ENCODE measurements at places on chromosomes 4 and X.

- no peak for DNase-seq
Observed at GRCh38 chr4:74083546-74083945, 15.4 kb downstream of the CXCL2 start.

DNA sequence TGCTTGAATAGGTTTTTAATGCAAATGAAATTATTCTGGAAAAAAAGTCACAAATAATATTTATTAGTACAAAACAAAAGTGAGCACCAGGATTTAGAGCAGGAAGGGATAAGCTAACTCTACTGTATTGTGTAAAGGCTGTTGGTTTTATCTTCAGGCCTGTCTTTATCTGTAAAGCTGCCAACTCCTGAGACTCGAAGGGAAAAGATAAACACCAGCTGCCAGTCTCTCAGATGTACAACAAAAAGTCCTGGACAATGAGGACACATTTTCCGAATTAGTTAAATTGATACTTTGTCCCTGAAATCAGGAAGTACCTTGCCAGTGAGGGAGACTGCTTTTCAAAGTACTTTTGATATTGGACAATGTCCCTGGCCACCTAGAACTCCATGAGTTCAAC, 8.8 kb downstream of the DDX60 start:
- no peak for DNase-seq

DNA sequence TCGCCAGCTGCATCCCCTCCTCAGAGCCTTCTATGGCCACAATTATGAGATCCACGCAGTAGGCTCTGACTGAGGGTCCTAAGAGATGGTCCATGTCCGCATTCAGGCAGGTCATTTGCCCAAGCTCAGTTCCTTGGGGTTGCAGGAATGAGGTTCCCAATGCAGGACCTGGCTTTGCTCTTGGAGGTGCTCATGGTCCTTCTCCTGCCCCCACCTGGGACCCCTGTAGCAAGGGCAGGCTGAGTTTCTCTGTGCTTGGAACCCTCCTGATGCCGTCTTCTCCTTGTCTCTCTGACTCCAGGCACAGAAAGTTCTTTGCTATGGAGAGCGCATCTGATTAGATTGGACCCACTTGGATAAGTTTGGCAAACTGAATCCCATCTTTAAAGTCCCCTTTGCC, 16.5 kb upstream of the SHOX start:
- DNase-seq: no peak

GRCh38 chrX:130167040-130167439, 1.4 kb upstream of the AIFM1 start:
- no peak for DNase-seq

DNA sequence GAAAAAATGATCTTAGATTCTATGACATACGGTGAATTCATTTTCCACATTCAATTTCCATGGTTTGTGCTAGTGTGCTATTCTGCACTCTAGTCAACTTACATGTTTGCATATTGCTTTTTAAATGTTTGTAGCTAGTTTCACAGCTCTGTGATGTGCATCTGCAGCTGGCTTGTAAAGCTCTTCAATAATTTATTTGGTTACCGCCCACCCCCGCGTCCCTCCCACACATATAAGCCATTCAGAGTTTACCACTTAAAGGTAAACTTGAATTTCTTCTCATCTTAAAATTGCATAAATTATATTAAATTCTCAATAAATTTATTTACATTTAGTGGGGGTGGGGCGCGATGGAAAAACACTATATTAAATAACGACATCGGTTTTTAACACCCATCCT, 291 bp upstream of the NBDY start:
- DNase-seq: peak; percentile 63

DNA sequence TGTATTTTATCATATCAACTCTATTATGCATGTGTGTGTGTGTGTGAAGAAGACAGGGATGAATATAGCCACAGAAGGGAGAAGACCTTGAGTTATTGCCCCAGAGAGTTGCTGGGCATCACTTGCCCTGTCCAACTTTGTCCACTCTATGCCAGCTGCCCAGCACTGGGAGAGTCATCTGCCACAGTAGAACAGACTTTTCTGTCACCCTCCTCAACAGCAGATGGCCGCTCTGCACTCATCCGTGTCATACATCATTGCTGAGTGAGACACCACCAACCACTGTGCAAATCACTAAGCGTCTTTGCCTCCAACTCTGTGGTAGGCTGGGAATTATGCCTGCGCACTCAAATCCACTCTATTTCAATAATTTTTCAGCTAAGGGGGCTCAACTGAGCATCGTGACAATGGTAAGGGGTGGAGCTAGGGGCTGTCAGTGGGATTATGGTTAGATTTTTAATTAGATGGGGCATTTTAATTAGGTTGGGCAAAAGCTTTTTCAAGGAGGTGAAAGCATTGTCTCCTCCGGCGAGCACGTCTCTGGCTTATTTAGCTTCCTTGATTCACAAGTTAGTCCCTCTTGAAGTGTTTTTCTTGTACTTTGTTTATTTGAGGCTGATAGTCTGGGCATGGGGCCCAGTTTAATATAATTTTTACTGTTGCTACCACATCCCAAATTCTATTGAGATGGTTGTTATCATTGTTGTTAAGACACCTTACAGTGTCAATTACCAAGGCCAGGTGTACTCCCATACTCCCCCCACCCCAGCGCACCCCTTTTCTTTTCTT, 100.1 kb upstream of the KLF3 start:
- DNase-seq: no peak

DNA sequence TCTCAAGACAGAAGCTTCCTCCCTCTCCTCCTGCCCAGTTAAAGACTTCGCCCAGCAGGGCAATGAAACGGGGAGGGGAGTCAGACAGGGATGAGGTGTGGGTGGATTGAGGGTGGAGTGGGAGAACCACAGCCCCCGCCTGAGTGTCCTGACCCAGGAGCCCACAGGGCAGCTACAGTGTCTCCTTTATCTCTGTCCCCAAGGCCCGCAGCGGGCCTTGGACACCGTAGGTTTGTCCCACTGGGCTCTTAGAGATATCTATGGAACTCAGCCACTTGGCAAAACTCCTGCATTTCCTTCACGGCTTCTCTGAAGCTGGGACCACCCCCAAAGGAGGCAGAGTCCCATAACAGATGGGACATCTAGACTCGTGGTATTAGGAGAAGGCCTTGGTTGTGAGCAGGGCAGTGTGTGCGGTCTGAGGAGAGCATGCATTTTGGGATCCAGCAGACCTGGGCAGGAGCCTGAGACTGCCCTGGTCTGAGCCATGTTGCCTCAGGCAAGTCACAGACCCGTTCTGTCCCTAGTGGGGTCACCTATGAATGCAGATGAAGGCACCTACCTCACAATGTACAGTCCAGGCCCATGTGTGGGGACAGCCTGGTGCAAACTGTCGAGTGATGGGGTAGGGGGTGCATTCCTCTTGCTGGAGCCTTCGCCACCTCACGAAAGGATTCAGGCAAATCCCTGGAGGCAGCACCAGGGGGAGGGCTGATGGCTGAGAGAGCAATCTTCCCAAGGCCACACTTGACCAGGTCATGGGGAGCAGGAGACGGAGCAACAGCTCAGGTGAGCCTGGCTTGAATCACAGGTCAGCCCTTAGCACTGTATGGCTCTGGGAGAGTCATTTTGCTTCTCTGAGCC, 225.7 kb upstream of the PSAPL1 start:
- DNase-seq: no peak

DNA sequence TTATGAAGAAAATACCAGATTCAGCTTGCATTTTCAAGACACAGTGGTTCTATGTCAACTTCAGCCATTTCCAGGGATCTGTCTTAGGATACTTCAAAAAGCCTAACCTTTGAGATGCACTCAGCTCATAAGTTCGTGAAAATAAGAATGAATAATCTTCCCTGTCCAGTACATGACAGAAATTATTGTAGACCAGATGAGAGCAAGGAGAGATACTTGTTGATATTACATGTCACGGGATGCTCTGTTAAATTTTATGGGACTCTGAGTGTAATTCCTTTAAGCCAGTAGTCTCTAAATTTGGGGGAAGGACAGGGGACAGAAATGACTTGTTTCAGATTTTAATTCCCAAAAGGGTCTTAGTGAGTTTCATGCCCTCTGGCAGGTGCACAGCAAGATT, 8.8 kb downstream of the TBL1X start:
- no peak for DNase-seq

Measured in Karpas-422 (cell line).